EL (cell line): ENCODE measurements at places on chromosomes 7 and 10.

GRCh38 chr10:132537684-132538001, at the start of gene INPP5A:
TSS of gene INPP5A (plus strand) at chr10:132537787. CDS start at chr10:132538097, 310 bp downstream.
- no peak for DNase-seq

DNA sequence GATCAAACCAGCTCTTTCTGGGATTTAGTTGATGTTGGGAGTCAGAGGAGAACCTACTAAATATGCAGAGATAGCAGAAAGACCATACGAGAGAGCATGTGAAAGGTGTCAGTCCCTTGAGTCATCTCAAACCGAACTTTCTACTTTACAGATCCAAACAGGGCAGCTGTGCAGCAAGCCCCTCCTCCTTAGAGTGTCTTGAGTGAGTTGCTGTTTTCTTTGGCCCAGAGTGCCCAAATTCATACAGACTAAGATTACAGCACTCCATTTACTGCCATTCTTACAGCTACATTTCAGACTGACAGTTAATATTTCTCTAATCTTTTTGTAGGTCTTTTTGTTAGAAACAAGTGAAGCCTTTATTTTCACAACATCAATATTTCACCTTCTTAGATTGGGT, 53.4 kb downstream of the NRCAM start:
- DNase-seq: no peak

GRCh38 chr10:102580230-102580629, 64.0 kb upstream of the TRIM8 start:
- DNase-seq: peak; percentile 12

DNA sequence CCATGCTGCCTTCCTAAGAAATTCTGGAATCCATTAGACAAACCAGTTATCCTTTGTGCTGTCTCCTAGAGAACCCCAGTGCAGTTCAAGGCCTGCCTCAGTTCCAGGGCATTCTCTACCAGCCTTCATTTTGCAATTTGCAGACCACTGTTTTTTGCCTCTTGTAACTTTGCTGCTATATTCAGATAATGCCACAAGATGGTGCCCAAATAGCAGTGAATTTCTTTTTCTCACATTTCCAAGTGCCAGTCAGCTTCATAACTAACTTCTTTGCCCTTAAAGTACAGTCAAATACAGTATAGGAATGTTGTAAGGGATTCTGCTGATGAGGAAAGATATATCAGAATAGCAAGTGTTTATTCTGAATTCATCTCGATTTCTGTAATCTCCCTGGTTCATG, 25.2 kb downstream of the LOXL4 start:
- peak; percentile 33 for DNase-seq

GRCh38 chr10:71213761-71214440, 1.5 kb downstream of the UNC5B start:
- peak; percentile 72 for DNase-seq

DNA sequence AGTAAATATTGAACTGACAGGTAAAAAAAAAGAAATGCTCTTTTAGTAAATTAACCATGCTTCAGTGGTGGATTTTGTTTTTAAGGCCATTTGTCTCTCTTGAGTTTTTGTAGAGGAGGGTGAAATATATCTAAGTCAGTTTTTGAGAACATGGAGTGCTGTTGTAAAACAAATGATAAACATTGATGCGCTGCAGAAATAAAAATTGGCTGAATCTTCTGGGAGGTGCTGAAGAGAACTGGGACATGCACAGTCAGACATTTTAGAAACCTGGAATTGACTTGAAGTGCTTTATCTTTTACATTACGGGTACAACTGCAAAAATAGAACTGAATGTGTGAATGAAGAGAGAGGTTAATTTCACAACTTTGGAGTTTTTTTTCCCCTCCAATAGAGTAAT, 203.0 kb upstream of the HDAC9 start:
- no peak for DNase-seq

GRCh38 chr10:86310291-86310690, 56.3 kb downstream of the GRID1 start:
- no peak for DNase-seq

GRCh38 chr10:72487521-72487920, 132.8 kb upstream of the DNAJB12 start:
- no peak for DNase-seq

GRCh38 chr7:4712281-4713182, 30.4 kb downstream of the FOXK1 start:
- peak; percentile 63 for DNase-seq

GRCh38 chr7:130974794-130975193, 240.8 kb upstream of the KLF14 start:
- no peak for DNase-seq

- no peak for DNase-seq
Measured at GRCh38 chr10:127210936-127211466, 14.6 kb upstream of the INSYN2A start.

DNA sequence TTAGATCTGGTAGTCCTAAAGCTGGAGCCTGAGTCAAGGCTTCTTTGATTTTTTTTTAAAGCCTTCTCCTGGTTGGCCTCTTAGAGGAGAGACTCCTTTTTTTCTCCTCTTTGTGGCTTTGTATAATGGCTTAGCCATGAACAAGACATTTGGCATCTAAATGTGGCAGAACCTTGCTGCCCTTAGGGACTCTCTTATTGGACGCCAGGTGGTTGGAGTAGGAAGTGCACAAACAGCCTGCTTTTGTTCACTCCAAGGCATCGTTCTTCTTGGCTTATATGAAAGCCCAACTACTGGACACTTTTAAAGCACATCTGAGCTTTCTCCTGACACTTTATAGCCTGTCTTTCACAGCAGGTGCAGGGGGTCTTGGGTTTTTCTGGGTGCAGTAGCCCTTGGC, 25.0 kb downstream of the ZPBP start:
- DNase-seq: peak; percentile 1

DNA sequence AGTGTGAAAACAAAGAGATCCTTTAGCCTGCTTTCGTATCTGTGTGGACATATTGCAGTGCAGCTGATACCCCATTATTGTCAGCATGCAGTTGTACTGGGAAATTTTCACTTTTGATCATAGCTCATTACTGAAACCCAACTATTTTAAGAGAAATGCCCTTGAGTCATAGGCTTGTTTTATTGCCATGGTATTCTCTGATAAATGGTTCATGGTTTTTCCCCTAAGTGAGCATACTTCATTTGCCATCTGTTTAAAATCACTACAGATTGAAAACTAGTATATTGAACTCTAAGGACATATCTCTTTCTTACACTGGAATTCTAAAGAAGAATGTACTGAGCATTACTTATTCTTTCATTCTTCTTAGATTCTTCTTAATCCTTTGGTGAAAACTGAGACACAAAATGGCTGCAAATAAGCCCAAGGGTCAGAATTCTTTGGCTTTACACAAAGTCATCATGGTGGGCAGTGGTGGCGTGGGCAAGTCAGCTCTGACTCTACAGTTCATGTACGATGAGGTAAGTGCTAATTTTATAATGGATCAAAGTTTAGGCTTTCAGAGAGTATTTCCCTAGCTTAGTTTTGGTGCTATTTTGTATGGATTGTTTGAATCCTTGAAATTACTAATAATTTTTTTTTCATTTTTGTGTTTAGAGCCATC, 63.0 kb downstream of the RALA start:
- DNase-seq: peak; percentile 47

GRCh38 chr10:69515699-69516259, 57.4 kb downstream of the NEUROG3 start:
- peak; percentile 65 for DNase-seq

DNA sequence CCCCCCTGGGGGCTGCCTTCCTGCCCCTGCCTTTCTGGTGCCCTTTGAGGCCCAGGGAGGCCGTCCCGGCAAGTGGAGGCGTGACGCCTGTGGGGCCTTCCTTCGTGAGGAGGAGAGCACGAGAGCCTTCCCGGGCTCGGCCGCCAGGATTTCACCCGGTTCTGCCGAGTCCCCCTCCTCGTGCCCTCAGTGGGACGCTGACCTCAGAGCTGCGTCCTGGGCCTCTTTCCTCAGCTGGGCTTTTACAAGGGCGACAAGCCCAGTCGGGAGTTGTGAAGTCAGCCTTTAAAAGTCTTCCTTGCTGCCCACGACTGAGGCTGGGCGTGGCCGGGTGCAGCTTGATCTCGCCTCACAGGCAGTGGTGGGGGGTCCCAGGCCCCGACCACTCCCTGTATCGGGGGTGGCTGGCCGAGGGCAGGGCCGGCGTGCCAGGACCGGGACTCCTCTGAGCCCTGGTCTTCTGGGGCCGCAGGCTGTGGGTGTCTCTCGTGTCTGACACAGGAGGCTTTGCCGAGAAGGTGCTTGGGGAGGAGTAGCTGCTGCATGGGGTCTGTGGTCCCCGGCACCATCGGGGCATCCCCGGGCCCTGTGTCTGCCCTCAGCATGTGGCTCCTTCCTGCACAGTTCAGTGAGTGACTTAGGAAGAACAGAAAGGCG, 41.8 kb downstream of the FAM20C start:
- DNase-seq: no peak

DNA sequence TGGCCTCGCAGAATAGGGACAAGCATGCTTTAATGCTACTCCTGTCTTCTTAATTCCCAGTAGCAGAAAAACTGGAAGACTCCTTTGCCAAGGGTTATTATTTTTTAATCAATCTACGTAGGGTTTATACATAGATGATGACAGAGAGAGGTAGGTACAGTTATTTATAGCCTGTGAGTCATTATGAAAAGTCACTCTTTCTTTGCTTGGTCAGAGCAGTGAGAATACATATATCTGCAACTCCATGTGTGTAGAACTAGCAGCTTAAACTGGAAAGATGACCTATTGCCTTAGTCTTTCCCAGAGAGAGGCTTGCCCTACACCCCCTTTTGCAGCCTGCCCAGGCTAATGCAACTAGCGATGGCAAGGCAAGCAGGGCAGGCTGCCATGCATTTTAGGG, 1050.6 kb downstream of the NRG3 start:
- peak; percentile 3 for DNase-seq

DNA sequence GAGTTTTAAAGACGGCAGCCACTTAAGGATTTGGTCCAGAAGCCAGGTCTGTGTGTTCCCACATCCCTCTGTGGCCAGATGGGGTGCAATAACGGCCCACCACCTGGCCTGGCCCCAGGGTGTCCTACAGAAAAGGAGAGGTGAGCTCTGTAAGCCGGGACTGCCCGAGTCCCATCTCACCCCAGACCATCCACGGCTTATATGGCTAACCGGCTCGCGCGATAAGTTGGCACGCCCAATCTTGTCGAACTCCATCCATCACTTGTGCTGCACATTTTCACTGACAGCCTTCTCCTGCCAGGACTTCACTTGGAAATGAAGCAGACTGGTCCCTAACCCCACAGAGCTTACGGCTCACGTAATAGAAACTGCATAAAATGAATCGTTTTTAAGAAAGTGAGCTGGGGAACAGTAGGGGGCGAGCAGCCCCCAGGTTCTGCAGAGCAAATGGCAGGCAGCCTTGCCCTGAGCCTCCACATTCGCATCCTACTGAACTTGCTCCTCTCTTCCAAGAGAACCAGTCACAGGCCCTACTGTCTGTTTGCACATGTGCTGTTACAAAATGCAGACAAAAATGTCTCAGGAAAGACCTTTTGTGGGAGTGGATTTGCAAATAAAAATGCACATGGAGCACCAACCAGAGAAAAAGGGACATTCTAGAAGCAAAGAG, 98.2 kb downstream of the TNS3 start:
- DNase-seq: no peak

DNA sequence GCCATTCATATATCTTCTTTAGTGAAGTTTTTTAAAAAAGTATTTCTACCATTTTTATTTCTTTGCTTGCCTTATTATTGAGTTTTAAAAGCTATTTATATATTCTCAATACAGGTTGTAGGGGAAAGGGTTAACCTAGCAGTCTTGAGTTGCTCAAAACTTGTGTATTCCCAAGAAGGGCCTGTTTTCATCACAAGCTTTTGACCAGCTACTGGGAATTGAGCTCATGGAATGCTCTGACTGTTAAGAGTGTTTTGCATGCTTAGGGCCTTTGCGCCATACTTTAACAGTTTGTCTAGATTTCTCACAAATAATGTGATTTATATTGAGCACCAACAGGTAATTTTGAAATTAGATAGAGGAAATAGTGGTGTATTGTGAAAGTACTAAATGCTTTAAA, 72.0 kb upstream of the CALCR start:
- DNase-seq: no peak

DNA sequence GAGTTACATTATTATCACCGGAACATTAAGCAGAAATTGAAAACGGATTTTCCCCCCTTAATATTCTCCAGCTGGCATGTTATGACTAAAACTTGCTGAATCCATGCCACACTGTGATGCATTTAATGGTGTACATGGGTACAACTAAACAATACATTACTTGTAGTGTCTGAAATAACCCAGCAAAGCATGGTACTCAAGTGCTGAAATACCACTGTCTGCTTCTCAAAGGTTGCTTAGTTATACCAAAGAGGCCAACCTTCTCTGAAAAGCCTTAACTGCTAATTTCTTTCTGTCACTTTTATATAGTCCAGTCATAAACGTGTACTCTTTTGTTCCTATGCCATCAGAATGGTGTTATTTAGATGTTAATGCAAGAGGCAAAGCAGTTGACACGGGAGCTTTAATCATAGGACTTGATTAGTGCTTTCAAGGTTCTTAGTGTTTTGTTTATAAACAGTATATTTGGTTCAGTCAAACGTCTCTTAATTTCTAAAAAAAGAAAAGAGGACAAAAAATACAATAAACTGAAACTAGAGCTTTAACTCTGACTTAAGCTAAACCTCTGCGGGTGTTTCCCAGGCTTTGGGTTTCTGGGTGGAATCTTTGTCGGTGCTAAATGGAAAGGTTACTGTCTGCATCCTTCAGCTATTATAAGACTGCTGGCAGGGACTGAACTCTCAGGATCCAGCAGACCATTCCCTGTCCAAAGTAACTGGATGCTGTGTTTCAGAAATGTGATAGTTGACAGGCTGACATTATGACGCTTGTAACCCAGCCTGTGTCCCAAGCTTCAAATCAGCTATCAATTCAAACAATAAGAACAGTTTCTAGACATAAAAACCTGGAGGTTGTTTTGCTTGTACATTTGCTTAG, 202.6 kb downstream of the PPP1R3A start:
- DNase-seq: no peak
